ENCODE measurements at places on chromosomes 2 and 18.

DNA sequence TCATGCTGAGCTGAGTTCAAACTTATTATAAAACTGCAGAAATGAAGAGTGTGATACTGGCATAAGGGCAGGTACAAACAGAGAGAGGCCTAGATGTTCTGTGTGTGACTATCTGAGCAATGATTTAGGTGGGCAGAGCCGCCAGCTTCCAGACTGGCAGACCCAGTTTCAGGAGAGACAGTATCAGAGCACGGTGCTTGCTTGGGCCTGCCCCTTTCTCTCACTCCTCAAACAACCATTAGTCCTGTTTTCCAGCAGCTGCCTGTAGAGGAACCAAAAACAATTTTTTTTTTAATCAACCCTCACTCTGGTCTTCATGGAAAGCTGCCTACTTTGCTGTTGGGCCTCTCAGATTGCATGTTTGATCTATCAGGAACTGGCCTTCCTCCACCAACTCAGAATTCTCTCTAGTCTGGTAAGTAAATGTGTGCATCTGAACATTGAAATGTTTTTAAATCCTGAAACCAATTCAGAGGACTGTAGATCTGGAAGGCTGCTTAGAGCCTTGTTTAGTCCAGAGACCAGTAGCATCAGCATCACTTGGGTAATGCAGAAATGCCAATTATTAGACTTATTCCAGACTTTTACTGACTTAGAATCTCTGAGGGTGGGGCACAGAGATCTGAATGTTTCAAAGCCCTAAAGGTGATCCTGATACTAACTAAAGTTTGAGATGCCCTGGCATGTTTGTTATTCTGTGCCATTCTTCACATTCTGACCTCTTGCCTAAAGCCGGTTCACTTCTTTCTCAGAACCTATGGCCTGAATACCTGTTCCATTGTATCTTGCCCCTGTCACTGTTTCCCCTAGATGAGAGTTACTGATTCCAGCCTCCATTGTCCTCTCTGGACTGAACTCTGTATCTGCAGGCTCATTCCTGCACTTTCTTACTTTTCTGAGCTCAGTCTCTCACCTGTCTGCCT, 24.8 kb upstream of the CRIM1 start:
- no peak for DNase-seq

- no peak for DNase-seq
Observed at GRCh38 chr2:189092936-189093335, 86.6 kb downstream of the COL5A2 start.

DNA sequence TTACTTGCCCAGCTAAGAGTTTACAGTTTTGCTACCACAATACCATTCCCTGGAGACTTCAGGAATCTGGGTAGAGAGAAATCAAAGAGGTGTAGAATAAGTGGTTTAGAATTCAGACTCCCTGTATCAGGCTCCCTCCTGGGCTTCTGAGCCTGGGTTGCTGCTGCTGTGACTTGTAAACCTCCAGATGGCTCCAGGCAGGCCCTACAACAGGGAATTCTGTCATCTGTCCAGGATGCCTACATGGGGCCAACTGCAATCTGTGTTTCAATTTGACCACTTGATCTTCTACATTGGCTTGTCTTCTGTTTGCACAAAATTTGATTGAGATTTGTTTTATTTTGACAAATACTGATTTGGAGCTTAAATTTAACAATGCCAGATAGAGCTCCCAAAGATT, 183.9 kb downstream of the RAD51AP2 start:
- no peak for DNase-seq

- peak; percentile 84 for DNase-seq
Observed at GRCh38 chr18:79395761-79396404, at the start of gene NFATC1. Gene NFATC1 (plus strand): TSS chr18:79395930. CDS start chr18:79396225, 295 bp downstream.

- no peak for DNase-seq
Observed at GRCh38 chr2:242004223-242004901, 134.8 kb downstream of the RTP5 start.
